ENCODE measurements at places on chromosomes 12 and 14.

DNA sequence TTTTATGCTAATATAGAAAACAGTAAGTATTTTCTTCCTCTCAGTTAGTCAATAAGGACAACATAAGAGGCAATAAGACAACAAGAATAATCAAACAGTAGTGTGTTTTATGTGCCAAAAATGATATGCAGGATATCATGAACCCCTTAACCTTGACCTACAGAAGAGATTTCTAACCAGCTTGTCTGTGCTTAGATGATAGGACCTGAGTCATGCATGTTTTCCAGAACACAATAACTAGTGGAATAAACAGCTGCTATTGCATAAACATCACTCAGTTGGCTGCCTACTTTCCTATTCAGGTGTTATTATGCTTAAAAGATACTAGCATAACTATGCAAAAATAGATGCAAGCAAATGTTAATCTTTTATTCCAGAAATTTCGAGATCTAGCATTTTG, 282.5 kb downstream of the PRKD1 start:
- DNase-seq: no peak

DNA sequence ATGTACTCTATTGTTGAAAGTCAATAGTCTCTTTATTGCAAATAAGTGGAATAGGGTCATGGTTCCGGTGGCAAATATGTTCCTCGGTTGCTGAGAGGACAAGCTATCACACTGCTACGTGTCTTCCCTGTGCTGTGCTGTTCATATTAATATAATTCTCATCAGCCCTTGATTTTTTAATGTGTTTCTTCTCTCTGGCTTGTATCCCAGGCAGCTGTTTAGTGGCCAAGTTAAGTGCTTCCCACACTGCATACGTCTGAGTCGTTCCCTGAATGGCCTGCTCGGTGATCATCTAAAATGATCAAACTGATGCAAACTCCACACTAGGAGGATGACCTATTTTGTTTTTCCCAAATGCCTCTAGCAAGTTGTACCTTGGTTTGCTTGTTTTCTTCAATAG, 186.4 kb downstream of the ANO6 start:
- peak; percentile 67 for DNase-seq

- DNase-seq: no peak
Measured at GRCh38 chr12:6346942-6347341, 5.1 kb upstream of the TNFRSF1A start.

DNA sequence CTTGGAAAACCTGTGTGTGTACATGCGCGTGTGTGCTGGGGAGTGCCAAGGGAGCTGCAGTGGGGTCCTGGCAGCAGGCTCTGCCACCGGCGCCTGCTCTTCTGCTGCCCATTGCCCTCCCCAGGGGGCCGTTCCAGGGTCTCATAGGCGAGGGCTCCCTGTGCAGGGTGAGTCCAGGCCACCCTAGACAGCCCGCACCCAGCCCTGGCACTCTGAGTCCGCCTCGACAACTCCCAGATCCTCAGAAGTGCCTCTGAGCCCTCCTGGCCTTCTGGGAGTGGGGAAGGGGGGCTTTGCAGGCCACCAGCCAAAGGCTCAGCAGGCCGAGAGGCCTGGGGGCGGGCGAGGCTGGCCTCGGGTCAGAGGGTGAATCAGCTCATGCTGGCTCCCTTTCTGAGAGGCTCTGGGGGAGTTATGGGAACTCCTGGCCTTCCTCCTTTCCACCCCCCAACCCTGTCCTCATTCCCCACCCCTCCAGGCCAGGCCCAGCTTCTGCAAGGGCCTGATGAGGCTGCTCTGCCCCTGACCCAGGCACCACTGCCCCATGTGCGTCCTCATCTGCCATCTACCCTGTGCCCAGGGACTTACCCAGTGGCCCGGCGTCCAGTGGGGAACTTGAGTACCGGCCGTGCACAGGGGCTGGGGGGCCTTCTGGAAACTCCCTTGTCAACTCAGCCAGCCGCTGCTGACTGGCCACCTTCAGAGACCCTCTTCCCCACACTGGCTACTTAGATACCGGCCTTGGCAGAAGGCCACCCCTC, 2.1 kb upstream of the TEDC1 start:
- no peak for DNase-seq

DNA sequence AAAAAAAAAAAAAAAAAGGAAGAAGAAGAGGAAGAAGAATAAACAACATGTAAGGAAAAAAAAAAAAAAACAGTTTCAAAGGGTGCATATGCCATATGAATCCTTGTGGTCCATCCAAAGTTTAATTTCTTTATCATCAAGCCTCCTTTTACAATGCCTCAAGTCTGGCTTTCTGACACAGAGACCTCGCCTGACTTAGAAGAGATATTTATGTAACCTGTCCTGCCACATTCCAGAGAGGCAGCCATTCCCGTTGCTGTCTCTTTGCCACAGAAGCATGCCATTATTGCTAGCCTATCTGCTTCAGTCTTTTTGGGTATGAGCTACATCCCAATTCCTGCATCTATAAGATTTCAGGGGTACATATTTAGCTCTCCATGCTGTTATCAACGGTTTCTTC, 596.7 kb upstream of the ATP2B1 start:
- DNase-seq: no peak

DNA sequence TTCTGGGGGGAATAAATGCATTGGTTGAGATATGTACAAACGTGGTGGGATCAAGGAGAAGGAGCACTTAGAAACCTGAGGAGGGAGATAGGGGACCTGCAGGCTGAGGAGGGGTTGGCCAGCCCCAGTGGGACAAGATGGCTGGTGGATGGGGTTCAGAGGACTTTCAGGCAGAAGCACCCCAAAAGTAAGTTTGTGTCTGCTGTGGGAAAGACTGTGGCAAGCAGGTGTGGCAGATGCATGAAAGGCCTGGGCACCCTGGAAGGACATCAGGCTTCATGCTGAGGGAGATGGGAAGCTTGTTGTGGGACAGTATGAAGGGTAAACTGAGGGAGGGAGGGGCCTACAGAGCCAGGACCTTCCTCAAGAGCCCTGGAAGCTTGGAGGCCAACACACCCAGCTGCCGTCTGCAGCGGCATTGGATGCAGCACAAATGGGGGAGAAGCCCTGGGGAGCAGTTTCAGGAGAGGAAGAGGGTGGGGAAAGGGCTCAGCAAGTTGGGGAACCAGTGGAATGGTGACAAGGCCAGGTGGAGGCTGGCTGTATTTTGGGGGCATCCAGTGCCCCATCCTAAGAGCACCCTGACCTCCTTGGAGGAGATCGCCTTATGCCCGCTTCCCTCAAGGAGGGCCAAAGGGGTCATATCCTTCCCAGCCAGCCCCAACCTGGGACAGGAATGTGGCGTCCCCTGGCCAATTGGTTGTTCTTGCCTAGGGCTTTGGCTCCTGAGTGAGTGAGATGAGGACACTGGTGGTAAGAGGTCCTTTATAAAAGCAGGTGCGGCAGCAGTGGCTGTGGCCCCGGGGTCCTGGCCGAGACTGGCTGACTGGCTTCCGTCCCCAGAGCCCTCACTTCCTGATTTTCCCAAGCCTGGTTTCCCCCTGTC, 20.7 kb downstream of the NFKBIA start:
- no peak for DNase-seq

GRCh38 chr12:128259556-128260070, 7.4 kb upstream of the TMEM132C start:
- peak; percentile 62 for DNase-seq

- no peak for DNase-seq
Measured at GRCh38 chr14:36317650-36318049, 2.8 kb downstream of the MBIP start.

- no peak for DNase-seq
Measured at GRCh38 chr12:129071362-129071761, 218.1 kb downstream of the GLT1D1 start.

- no peak for DNase-seq
Measured at GRCh38 chr12:77816196-77816595, 14.5 kb upstream of the NAV3 start.

DNA sequence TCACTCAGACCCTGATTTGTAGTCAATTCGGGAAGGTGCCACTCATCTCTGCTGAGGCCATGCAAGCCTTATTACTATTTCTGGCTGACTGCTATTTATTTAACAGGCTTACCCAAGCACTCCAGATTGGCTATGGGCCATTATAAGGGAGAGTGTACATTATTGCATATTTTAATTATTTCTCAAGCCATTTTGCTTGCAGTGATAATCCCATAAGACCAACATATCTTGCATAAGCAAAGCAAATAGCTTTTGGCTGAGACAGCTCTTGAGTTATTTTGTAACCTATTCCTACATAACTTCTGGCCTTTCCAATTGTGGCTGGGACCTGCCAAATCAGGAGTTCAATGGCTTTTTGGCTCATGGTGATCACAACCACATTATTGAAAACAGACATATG, 509.6 kb upstream of the USP15 start:
- no peak for DNase-seq

GRCh38 chr12:100845095-100845494, 50.5 kb downstream of the ANO4 start:
- no peak for DNase-seq

GRCh38 chr12:113003636-113004035, 25.3 kb downstream of the OAS2 start:
- DNase-seq: no peak

GRCh38 chr14:81286574-81287370, 66.0 kb upstream of the GTF2A1 start:
- DNase-seq: no peak

GRCh38 chr14:102154821-102155549, 15.3 kb downstream of the WDR20 start:
- no peak for DNase-seq

DNA sequence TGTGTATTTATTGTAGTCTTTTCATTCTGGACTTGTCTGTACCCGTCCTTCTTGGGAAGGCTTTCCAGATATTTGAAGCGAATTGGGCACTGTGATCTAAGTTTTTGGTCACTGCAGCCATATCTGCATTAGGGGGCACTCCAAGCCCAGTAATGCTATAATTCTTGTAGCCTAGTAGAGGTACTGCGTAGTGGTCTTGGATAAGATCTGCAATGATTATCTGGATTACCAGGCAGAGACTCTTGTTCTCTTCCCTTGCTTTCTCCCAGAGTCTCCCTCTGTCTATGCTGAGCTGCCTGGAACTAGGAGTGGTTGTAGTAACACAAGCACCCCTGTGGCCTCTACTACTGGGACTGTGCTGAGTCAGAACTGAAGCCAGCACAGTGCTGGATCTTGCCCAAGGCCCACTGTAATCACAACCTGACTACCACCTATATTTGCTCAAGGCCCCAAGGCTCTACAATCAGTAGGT, 30.0 kb downstream of the SLC38A2 start:
- peak; percentile 9 for DNase-seq

- DNase-seq: peak; percentile 86
Measured at GRCh38 chr12:103852498-103852997, 11.5 kb upstream of the NT5DC3 start.

DNA sequence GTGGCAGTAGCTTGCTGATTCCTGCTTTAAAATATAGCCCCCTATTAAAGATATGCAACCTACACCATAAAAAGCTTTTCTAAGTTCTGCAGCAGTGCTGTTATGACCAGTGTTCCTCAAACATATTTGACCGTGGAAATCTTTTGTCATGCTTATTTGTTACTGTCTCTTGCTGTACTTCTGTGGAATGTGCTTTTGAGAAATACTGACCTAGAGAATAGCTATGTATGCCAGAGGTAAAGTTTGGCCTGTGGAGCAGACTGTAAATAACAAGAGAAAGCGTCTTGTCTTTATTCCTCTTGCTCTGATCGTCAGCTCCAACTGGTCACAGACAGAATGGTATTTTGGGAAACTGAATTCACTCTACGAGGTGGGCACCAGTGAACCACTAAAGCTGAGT, 239.0 kb downstream of the FBXL14 start:
- no peak for DNase-seq

DNA sequence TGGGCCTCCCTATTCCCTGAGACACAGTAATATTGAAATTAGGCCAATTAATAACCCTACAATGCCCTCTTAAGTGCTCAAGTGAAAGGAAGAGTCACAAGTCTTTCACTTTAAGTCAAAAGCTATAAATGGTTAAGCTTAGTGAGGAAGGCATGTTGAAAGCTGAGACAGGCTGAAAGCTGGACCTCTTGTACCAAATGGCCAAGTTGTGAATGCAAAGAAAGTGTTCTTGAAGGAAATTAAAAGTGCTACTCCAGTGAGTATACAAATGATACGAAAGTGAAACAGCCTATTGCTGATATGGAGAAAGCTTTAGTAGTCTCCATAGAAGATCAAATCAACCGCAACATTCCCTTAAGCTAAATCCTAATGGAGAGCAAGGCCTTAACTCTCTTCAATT, 140.8 kb downstream of the PTCSC3 start:
- DNase-seq: no peak

DNA sequence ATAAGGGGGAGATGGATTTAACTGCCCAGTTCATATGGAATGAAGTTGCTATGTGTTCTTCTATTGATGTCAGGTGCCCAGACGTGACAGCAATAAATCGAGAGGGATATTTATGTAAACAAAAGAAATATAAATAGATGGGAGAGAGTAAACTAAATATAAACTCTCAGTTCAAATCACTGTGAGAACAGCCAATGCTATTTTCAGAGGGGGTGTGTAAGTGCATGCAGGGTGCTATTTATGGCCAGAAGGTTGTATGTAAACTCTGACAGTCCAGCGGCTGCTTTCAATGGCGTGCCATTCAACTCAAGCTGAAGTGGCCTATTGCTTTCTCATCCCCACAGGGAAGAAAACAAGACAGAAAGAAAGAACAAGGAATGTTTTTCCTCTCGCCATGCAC, 127.2 kb downstream of the KCNA5 start:
- no peak for DNase-seq

DNA sequence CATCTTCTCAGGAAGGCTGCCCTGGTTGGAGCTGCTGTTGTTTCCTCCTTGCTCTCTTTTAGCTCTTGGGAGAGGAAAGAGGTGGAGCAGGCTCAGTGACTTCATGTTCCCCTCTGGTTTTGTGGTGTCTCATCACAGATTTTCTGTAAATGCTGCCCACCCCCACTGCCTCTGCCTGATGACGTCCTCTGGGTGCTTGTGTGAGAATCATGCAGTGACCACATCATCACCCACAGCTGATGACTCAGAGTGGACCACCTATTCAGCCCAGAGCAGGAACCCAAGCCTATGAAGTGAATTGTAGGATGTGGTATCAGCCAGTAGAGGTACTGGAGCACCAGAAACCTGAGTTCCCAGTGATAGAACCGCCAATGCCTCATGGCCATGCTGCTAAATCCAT, at the start of gene GZMB:
Gene GZMB, minus strand, starts transcription at position 33 of the 400 bp plus-strand sequence. Its CDS starts 30 bp downstream, at position 3.
- no peak for DNase-seq

GRCh38 chr14:104677512-104678332, 11.7 kb upstream of the INF2 start:
- DNase-seq: no peak

DNA sequence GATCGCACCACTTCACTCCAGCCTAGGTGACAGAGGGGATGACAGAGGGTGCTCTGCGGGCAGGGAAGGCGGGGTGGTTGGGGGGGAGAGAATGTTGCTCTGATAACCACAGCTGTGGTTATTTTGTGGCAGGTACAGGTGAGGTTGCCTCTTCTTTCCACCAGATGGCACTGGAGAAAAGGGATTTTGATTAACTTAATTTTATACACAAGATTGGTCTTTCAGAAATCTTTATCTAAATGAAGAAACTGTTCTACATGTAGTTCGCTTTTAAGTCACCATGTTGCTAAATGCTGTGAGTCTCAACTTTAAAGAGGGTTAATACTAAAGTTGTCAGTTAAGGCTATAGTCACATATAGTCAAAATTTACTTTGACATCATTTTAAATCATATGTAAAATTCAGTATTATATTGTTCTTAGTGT, 25.7 kb downstream of the FGF23 start:
- DNase-seq: peak; percentile 8

- DNase-seq: no peak
Measured at GRCh38 chr12:16062611-16063010, 151.5 kb downstream of the DERA start.
